ENCODE measurements at places on chromosomes 12 and 14. TPM values are rescaled to one million over a fixed set of nuclear protein-coding genes. Genes with fewer than 3 reads are reported as not detected.

GRCh38 chr12:79255288-79255687, 390.7 kb downstream of the SYT1 start:
- DNase-seq = no peak
- H3K4me1 ChIP-seq = no peaks in the 10 kb centered on the region
- no peaks in the 10 kb centered on the region for H3K27me3 ChIP-seq
- no peak overlapping the region for H3K27ac ChIP-seq

Gene SERPINA4
- not detected for total RNA-seq

Gene DIO3
- not detected for total RNA-seq

Gene SLC7A8
- 5.3 TPM for total RNA-seq

Gene KRT3
- total RNA-seq = not detected

Gene BCL7A
- 11.4 TPM for total RNA-seq
